Activated T-cell treated with anti-CD3 and anti-CD28 coated beads, Interleukin-2, amount 50 U/mL, for 4 hours (primary cell): ENCODE measurements at places on chromosomes 2 and 18.

- DNase-seq: no peak
Measured at GRCh38 chr18:49846361-49846662, 33.0 kb upstream of the ACAA2 start.

DNA sequence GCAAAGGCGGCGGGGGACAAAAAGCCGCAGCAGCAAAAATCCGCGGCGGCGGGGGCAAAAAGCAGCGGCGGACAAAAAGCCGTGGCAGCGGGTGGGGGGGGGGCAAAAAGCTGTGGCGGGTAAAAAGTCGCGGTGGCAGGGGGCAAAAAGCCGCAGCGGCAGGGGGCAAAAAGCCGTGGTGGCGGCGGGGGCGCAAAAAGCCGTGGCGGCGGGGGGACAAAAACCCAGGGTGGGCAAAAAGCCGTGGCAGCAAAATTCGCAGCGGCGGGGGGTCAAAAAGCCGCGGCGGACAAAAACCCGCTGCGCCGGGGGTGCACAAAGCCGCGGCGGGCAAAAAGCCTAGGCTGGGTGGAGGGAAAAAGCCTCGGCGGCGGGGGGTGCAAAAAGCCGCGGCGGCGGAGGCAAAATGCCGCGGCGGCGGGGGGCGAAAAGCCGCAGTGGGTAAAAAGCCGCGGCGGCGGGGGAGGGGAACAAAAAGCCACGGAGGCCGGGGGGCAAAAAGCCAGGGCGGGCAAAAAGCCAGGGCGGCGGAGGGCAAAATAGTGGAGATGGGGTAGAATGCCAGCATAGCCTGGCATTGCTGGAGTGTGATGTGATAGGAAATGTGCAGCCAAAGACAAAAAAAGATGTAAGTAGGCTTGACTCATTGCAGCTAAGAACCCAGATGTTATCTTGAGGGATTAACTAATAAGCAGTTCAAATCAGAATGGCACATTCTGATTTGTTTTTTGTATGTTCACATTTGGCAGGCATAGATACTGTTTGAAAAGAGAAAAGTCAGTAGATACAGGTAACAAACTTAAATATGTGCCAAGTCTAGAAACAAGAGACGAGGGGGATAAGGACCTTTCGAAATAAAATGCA is 1076.3 kb downstream of the RPIA start:
- DNase-seq: no peak

- no peak for DNase-seq
Measured at GRCh38 chr2:182247831-182248230, 179.0 kb downstream of the PDE1A start.

GRCh38 chr2:159285929-159286708 is at the start of gene WDSUB1:
WDSUB1 (minus strand) TSS chr2:159286703; CDS start chr2:159283069, 3,634 bp downstream.
- peak; percentile 31 for DNase-seq

DNA sequence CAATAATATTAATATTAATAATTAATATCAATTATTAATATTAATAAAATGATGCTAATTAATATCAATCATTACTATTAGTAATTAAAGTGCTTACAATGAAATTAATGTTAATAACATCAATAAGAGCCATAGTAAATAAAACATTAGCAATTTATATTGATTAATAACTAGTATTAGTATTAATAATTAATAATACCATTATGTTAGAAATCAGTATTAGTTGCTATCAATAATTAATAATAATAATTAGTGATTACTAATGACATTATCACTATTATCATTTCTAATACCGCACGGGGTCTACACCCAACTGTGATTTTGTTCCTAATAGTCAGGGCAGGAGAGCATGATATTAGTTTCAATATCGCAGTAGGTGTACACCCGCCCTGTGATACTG is 22.8 kb upstream of the AQP4 start:
- no peak for DNase-seq

DNA sequence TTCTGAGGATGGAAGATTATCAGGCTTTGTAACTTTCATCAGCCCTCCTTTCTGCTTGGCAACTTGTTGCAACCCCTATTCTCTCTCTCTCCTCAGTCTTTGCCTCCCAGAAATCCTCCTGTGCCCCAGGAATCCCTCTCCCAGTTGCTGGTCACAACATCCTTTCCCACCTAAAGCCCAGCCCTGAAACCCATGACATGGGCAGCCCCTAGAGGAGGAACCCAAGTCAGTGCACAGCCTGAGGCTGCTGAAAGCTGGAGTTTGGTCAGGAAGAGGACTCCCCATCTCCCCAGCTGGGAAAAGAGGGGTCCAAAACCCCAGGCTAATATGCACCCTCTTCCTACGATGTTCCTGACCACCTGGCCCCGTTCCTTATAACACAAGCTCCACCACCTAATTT is 29.5 kb downstream of the PKDCC start:
- DNase-seq: no peak

DNA sequence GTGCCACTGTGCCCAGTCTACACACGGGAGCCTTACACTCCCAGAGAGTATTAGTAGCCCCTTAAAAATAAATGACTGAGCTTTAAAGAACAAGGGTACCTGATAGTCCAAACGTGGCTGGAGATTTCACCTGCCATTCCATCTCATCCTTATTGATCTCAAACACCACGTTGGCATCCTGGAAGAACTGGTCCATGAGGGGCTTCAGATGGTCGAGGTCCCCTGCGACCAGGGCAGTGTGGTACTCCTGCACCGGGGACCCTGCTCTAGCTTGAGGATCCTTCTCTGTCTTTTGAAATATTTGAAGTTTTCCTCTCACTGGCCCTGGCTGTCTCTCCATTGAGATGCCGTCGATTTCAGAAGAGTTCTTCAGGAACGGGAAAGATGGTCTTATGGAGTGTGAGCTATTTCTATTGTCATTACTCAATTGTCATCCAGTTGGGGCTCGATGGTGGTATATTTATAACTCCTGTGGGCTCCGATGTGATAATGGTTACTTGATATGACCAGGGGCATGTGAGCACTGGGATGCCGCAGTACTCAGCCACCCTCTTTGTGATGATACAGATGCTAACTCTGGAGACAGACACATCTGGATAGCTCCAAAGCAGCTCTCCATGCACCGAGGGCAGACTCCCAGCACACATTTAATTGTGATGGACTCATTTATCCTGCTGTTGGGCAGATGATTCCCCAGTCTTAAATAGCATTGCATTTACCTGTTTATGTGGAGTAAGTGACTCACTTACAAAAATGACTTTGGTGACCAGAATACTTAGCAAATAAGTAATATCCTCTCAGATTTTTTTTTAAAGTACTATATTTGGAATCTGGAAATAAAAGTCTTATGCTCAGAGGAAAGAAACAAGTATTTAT is 22.8 kb downstream of the ASB18 start:
- no peak for DNase-seq

GRCh38 chr18:10410472-10411308 is 43.7 kb upstream of the APCDD1 start:
- DNase-seq: no peak

DNA sequence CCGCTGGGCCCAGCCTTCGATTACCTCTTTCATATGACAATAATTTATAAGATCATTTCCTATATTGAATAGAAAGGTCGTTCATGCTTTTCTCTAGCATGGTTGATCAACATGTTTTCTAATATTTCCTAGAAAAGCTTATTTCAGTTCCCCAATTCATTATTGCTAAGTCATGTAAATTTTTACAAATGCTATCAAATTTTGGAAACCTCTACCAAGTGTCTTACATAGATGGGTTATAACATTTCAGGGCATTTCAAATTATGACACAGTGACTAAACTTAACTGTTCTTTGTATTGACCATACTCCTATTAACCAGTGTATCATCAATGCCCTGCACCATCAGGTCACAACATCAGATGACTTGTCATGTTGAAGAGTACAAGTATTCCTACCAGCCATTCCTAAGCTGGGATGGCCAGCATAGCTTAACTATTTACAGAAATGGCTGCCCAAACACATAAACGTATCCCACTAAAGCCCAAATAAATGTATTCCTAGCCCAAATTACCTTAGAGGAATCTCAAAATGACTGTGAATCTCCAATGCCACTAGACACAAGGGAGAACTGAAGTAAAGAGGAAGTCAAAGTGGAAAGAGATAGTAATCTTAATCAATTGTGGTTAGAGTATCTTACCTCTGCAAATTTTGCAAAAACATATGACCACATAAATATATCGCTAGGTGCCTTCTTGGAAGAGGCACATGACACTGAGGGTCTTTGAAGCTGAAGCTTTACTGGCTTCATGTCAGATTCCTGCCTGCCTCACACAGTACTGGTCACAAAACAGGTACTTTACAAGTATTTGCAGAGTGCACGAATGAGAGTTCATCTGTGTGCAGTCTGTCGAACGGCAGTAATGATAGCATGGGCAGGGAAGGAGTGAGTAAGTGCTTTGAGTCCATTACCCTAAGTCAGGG is 87.3 kb upstream of the TLK1 start:
- no peak for DNase-seq

DNA sequence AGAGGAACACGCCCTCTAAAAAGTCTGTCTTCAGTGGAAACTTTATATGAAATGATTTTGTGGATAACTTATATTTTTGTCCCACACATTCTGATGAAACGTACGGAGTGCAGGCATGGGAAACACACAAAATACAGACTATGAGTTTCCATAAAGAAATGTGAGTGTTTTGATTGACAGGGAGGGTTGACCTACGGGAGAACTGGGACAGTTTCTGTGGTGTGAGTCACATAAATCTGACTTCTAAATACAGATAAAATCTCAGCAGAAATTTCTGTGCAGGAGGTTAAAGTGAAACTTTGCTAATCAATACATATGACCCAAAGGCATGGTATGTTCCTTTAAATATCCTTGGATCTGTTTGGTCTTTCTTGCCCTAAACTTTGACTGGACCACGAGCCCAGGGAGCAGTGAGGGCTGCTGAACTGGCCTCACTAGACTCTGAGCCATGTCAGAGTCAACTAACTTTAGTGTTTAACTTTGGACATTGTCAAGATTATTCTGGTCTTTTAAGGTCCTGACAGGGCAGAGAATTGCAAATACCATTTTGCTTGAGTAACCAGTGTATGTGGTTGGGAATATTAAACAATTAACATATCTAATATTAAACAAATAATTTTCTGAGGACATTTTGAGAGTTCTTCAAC is 206.9 kb upstream of the LYPD1 start:
- no peak for DNase-seq

- DNase-seq: no peak
Measured at GRCh38 chr2:36337354-36337753, 18.2 kb upstream of the CRIM1 start.

DNA sequence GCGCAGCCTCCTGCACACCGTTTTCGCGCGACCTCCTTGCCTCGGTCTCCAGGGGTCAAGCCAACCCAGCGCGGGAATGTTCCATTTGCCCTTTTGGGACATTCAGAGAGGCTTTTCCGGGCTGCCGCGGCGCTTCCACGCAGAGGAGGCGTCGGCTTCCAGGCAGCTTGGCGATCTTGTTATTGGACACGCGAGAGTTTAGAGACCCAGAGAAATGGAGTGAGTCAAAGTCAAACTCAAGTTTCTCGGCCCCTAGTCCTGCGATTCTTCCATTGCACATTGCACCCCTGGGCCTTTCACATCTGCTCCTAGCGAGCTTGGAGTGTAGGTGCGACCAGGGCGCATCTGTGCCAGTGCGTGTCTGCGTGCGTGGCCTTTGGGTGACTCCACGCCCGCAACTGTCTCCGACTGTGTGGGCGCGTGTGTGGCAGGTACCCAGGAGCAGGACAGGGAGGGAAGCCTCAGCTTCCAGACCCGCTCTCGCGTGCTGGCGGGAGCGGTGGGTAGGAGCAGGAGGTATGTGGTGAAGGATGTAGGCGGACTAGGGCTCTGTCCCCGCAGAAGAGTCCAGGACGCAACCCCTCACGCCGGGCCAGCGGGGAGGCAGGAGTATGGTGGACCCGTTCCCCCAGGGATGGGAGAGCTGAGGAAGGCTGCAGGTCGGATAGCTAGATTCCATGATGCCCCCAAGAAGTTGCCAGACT is 13.5 kb downstream of the SIX3 start:
- no peak for DNase-seq

DNA sequence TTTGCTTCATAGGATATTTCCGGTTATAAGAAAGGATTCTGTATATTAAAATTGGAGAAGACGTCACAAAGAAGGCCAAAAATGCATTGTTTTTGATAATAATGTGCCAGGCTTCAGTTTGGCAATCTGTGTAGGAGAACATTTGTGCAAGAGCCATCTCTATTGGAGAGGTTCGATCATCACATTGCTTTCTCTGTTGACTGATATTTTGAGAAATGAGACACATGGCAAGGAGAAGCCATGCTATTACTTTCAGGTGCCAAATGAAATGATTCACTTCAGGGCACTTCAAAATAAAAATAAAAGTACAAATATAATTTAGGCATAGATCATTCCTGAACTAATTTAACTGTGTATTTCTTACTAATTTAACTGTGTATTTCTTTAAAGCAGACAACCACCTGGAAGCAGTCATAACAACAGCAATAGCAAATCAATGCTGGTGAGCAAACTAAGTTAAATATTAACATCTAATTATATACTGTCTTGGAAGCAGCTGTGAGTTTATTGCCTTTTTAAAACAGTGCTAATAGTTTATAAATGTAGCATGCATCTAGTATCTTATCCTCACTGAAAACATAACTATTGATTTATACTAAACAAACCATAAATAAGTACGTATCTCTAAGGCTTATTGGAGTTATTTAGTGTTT is 50.2 kb upstream of the CHST9 start:
- no peak for DNase-seq

DNA sequence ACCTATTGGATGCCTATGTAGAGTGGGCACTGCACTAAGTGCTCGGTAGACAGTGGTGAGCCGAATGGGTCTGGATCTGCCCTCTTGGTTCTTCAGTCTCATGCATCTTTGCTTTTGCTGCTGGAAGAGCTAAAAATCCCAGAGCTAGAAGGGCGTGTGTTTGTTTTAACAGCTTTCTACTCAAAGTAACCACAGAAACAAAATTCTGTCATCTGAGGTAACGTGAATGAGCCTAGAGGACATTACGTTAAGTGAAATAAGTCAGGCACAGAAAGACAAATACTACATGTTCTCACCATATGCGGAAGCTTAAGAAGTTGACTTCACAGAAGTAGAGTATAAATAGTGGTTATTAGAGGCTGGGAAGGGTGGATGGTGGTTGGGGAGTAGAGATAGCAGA is 119.8 kb downstream of the PLB1 start:
- no peak for DNase-seq

DNA sequence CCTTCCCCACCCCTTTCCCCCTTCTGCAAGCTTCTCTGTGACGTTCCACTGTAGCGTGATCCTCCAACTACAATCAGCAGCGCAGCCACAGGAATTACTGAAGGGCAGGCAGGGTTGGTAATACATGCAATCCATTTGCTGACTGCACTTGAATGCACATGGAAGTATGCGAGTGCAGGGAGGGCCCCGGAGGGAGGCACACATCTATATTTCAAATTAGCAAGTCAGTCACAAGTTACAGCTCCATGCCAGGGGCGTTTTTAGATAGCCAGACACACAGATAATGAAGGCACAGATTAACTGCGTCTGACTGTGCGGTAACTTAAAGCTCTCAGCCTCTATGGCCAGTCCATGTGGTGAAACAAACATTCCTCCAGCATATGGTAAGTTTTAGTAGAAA is 209.2 kb upstream of the GATA6 start:
- no peak for DNase-seq

- DNase-seq: no peak
Measured at GRCh38 chr2:230783101-230783500, 70.5 kb downstream of the CAB39 start.

- DNase-seq: no peak
Measured at GRCh38 chr2:28833740-28834470, 23.3 kb downstream of the SPDYA start.
